ENCODE measurements at places on chromosomes 4 and X.

DNA sequence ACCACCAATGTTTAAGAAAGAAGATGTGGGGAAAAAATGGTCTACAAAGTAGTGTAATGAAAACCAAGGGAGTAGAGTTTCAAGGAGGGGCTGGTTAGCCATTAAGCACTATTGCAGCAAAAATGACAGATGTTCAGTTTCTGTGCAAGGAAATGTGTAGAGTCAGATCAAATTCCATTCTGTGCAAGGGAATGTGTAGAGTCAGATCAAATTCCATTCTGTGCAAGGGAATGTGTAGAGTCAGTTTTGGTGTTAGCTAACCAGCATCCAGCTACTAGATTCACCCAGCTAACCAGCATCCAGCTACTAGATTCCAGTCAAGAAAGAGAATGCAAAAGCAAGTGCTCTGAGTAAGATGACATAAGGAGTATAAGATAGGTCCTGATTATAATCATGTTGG is 208.8 kb downstream of the COX18 start:
- no peak for DNase-seq
- H3K36me3 ChIP-seq: no peaks in the 10 kb centered on the region
- no peak overlapping the region for H3K27ac ChIP-seq
- H3K27me3 ChIP-seq: peaks cover 2% of the 10 kb centered on the region

GRCh38 chrX:95101851-95102390 is 1427.9 kb downstream of the FAM133A start:
- no peaks in the 10 kb centered on the region for H3K36me3 ChIP-seq
- H3K4me1 ChIP-seq: peaks cover under 1% of the 10 kb centered on the region
- no peaks in the 10 kb centered on the region for H3K27me3 ChIP-seq
- no peak overlapping the region for H3K27ac ChIP-seq

DNA sequence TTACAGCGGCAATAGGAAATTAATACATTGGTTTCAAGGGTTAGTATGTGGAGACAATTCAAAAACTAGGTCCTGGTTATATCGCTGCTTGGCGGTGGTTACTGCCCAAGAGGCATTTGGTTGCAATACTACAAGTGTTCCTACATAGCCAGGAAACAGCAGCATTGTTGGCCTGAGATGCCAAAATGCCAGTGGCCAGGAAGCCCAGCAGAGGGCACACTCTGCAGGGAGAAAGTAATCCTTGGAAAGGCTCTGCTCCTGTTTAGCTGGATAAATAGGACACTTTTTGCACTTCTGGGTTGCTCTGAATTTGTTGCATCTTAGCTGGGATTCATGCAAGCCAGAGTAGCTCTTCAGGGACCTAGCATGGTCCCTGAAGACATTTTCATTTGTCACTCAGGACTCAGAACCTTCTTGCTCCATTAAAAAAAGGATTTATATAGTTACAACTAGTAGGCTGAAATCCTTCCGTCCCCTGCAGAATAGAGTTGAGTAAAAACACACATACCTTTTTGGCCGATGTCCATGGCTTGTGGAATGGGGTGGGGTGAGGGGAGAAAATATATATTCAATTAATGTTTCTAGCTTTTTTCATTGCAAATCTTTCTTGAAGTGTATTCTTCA is 8.1 kb upstream of the GPR119 start:
- H3K27me3 ChIP-seq: peaks cover 36% of the 10 kb centered on the region
- H3K27ac ChIP-seq: peak overlapping the region; percentile 17
- no peak overlapping the region for H3K4me3 ChIP-seq
- no peaks in the 10 kb centered on the region for H3K36me3 ChIP-seq
- peak; percentile 61 for DNase-seq
- peaks cover 4% of the 10 kb centered on the region for H3K4me1 ChIP-seq

GRCh38 chr4:78662658-78663057 is 111.1 kb downstream of the ANXA3 start:
- H3K4me1 ChIP-seq: peaks cover 26% of the 10 kb centered on the region
- no peak overlapping the region for H3K27ac ChIP-seq
- no peaks in the 10 kb centered on the region for H3K36me3 ChIP-seq
- H3K4me3 ChIP-seq: no peak overlapping the region
- no peaks in the 10 kb centered on the region for H3K27me3 ChIP-seq

GRCh38 chr4:145189981-145190380 is 9.6 kb upstream of the OTUD4 start:
- H3K4me1 ChIP-seq: no peaks in the 10 kb centered on the region
- H3K27me3 ChIP-seq: peaks cover 9% of the 10 kb centered on the region
- H3K4me3 ChIP-seq: no peak overlapping the region
- H3K27ac ChIP-seq: no peak overlapping the region
- no peak for DNase-seq

DNA sequence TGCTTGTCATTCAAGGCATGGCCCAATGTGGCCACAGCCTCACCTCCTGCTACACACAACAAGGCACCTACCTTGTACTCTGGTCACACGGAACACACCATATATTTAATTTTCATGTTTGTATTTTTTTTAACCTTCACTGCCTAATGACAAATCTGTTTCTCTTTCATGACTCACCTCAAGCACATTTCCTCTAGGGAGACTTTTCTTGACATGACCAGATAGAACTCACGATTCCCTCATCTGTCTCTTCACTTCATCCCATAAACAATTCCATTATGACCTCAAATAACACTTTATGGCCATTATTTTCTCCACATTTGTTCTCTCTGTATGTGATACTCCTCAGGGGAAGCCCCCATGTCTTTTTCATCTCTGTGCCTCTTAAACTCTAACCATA is 11.1 kb downstream of the DRP2 start:
- peaks cover 6% of the 10 kb centered on the region for H3K27me3 ChIP-seq
- H3K27ac ChIP-seq: no peak overlapping the region
- no peaks in the 10 kb centered on the region for H3K36me3 ChIP-seq
- no peak overlapping the region for H3K4me3 ChIP-seq

GRCh38 chr4:81541161-81541945 is 69.6 kb upstream of the RASGEF1B start:
- DNase-seq: no peak
- H3K27me3 ChIP-seq: no peaks in the 10 kb centered on the region
- H3K4me1 ChIP-seq: peaks cover 10% of the 10 kb centered on the region
- no peak overlapping the region for H3K4me3 ChIP-seq

DNA sequence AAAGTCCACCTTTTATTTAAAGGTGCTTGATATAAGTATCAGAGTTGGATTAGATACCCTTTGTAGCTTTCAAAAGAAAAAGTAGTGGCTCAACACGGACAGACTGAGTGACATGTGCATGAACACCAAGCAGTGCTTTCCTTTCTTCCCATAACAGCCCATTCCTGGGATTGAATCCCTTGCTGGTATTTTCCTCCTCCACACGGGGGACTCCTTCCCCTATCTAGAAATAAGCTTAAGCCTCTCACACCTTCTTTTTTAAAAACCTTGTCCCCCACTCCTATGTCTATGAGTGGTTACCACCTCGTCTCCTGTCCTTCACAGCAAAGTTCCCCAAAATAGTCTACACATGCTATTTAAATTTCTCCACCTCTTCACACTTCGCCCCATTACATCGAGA is 5.1 kb downstream of the AP1S2 start:
- H3K4me3 ChIP-seq: no peak overlapping the region
- peaks cover 43% of the 10 kb centered on the region for H3K36me3 ChIP-seq
- no peak for DNase-seq
- H3K4me1 ChIP-seq: peaks cover 55% of the 10 kb centered on the region
- H3K27me3 ChIP-seq: no peaks in the 10 kb centered on the region

GRCh38 chrX:115988825-115989224 is 181.7 kb upstream of the AGTR2 start:
- DNase-seq: no peak
- H3K4me3 ChIP-seq: no peak overlapping the region
- H3K36me3 ChIP-seq: peaks cover 11% of the 10 kb centered on the region
- no peaks in the 10 kb centered on the region for H3K27me3 ChIP-seq

GRCh38 chr4:92382128-92382527 is 78.4 kb downstream of the GRID2 start:
- no peaks in the 10 kb centered on the region for H3K4me1 ChIP-seq
- H3K36me3 ChIP-seq: peaks cover 4% of the 10 kb centered on the region
- no peak for DNase-seq
- no peak overlapping the region for H3K27ac ChIP-seq
- H3K27me3 ChIP-seq: no peaks in the 10 kb centered on the region

DNA sequence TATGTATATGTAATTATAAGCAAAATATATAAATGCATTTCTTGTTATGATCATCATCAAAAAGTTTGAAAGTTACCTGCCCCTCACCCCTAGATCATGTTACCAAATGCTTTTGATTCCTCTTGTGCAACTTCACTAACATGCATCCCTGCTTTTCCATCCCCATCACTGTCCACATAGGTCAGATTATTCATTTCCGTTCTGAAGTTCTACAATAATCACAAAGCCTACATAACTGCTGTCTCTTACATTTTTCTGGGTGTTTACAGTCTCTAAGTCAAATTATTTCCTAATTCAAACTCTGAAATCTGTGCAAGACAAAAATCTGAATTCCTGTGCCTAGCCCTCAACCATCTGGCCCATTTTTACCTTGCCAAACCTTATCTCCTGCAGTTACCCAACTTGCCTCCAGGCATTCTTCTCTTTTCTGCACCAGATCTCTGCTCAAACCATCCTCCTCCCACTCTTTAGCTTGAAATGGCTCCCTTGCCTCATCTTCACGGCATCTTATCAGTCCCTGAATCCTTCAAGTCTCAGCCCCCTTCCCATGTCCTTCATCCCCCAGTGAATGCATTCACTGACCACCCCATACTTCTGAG is 42.4 kb upstream of the SLC39A8 start:
- no peaks in the 10 kb centered on the region for H3K36me3 ChIP-seq
- H3K27ac ChIP-seq: no peak overlapping the region
- peaks cover 6% of the 10 kb centered on the region for H3K4me1 ChIP-seq
- peaks cover 2% of the 10 kb centered on the region for H3K27me3 ChIP-seq

- peaks cover 11% of the 10 kb centered on the region for H3K27me3 ChIP-seq
- H3K4me1 ChIP-seq: no peaks in the 10 kb centered on the region
- no peaks in the 10 kb centered on the region for H3K36me3 ChIP-seq
- H3K4me3 ChIP-seq: no peak overlapping the region
- DNase-seq: no peak
Observed at GRCh38 chr4:2125023-2125422, 65.9 kb downstream of the NAT8L start.

DNA sequence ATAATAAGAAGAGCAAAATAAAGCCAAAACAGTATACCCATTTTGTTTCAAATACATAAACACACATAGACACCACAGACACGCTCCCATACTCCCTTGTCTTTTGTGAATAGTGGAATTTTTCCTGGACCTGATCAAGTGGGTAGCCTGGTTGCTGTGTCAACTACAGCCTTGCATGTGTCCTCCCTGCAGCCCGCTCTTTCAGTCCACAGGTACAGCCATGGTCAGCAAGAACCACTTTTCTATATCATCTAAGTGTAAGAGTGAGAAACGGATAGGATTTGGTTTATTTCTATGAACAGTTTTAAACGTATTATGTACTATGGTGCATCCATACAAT is 9.8 kb downstream of the PWWP3B start:
- peak overlapping the region; percentile 88 for H3K4me3 ChIP-seq
- no peaks in the 10 kb centered on the region for H3K27me3 ChIP-seq
- no peak overlapping the region for H3K27ac ChIP-seq
- peaks cover 18% of the 10 kb centered on the region for H3K36me3 ChIP-seq
- DNase-seq: no peak
- peaks cover 17% of the 10 kb centered on the region for H3K4me1 ChIP-seq

DNA sequence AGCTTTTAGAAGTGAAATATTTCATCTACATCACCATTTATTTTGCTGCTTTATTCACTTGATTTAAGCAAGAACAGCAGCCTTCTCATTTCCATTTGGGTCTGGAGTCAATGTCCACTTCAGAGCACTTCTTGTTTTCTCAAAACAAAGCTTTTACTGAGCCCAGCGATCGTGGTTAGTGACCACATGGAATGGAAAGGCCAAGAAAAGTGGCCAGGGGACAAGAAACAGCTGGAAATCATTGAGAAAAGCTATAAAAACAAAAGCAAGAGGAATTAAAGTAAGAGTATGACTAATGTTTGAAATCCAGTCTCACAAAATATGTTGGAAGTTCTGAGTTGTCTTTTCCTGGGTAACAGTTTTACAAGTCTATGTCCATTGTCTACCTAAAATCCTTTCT is 328.4 kb upstream of the INTU start:
- DNase-seq: no peak
- no peaks in the 10 kb centered on the region for H3K27me3 ChIP-seq
- no peak overlapping the region for H3K4me3 ChIP-seq
- H3K36me3 ChIP-seq: no peaks in the 10 kb centered on the region

- DNase-seq: no peak
- H3K4me1 ChIP-seq: no peaks in the 10 kb centered on the region
- H3K27me3 ChIP-seq: peaks cover 4% of the 10 kb centered on the region
- H3K27ac ChIP-seq: no peak overlapping the region
- H3K4me3 ChIP-seq: no peak overlapping the region
Observed at GRCh38 chrX:568311-568710, 62.3 kb upstream of the SHOX start.

DNA sequence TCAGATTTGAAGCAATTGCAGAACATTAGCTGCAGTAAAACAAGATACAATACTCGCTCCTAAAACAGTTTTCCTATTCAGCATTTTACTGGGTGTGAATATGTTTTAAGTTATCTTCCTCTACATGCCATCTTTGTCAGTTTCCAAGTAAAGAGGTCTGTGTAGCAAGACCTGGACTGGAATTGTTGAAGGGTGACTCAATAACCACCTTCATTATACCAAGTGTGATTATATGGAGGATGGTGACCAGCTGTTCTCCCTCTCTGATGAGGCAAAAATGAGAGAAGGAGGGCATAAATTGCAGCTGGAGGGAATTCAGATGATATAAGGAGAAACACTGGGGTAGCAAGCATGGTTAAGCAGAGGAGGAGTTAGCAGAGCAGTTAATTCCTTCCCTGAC is 922.1 kb upstream of the SLIT2 start:
- no peak for DNase-seq
- H3K4me1 ChIP-seq: no peaks in the 10 kb centered on the region
- no peaks in the 10 kb centered on the region for H3K27me3 ChIP-seq
- no peak overlapping the region for H3K27ac ChIP-seq

DNA sequence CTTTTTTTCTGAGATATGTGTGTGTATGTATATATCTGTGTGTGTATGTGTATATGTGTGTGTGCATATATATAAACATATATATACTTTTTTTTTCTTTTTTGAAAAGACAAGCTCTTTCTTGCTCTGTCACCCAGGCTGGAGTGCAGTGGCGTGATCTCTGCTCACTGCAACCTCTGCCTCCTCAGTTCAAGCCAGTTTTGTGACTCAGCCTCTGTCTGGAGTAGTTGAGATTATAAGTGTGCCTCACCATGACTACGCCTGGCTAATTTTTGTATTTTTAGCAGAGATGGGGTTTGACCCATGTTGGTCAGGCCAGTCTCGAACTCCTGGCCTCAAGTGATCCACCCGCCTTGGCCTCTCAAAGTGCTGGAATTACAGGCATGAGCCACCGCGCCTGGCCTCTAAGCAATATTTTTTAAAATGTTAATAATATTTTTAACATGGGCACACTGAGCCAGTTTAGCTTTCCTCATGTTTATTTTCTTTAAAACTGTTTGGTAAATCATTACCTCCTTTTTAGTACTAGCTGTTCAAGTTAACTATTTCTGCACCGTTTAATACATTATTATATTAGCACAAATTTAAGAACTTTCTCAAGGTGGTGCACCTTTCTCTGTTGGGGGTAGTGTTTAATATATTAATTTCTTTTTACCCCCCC is 33.3 kb downstream of the BBS12 start:
- H3K27me3 ChIP-seq: no peaks in the 10 kb centered on the region
- no peak for DNase-seq
- H3K4me1 ChIP-seq: no peaks in the 10 kb centered on the region
- no peak overlapping the region for H3K27ac ChIP-seq
- no peak overlapping the region for H3K4me3 ChIP-seq
- no peaks in the 10 kb centered on the region for H3K36me3 ChIP-seq

GRCh38 chr4:26787461-26788340 is 72.9 kb upstream of the STIM2 start:
- DNase-seq: no peak
- peaks cover 6% of the 10 kb centered on the region for H3K36me3 ChIP-seq
- H3K4me3 ChIP-seq: no peak overlapping the region
- H3K4me1 ChIP-seq: peaks cover 15% of the 10 kb centered on the region

Data from nephron progenitor cell (in vitro differentiated cells).